T-cell (primary cell): ENCODE measurements at places on chromosomes 3 and 15.

DNA sequence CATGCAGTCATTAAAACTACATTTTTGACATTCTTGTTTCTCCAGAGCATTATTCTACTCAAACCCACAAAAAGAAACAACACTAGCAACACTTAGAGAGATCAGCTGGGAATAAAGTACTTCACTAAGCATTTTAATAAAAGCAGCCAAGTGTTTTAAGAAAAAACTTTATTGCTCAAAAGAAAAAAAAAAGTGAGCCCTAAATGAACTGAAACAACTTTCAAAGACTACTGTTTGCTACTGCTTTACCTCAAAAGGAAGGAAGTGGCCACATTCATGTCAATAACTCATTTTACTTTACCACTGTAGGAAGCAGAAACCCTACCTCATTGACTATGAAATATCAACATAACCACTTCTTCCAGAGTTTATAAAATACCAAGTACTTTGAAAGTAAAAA lies 91.3 kb downstream of the UACA start:
- DNase-seq = peak; percentile 5

- no peak for DNase-seq
Measured at GRCh38 chr15:65952391-65953053, 83.2 kb downstream of the RAB11A start.

- DNase-seq = peak; percentile 8
Measured at GRCh38 chr3:8324747-8325146, 176.9 kb upstream of the LMCD1 start.

DNA sequence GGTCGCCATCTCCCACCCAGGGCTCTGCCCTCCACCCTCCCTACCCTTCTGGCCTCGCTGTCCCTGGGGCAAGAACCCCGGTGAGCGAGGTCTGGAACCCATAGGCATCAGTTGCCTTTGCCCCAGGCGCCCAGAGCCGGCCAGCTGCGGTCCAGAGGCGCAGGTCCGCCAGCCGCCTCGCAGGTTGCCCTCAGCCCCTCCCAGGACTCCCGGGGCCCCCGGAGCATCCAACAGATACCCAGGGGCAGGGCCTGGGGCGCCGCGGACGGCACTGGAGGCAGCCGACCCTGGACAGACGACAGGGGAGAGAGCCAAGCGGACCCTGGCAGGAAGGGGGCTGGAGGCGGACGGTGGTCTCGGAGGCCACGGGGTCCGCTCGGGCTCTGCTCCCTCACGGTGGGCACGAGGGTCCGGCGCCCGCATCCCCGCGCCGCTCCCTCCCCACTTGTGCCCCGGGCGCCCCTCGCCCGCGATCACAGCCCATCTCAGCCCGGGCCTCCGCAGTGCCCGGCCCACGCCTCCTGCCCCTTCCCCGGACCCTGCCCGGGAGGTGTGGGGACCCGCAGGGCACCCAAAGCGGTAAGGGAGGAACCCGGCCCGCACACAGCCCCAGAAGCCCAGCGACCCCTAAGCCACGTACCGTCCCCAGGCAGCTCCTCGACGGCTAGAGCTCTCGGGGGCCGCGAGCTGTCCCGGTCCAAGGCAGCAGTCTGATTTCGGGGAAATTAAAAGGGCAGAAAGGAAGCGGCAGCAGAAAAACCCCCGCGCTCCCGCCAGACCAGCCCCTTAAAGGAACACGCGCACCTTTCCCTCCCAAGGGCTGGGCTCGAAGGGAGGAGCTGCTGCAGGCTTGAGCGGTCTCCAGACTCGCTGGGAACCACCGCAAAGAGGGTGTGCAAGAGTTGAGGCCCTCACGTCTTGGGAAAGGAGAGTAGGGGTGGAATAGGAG lies at the start of gene HAPLN3:
TSS of gene HAPLN3 (minus strand) at position 726 of the 949 bp plus-strand sequence. CDS start 8,246 bp downstream, outside the sequence.
- peak; percentile 31 for DNase-seq

GRCh38 chr3:64440498-64440897 lies 215.2 kb upstream of the PRICKLE2 start:
- no peak for DNase-seq

GRCh38 chr15:59699810-59700431 lies 10.8 kb upstream of the BNIP2 start:
- no peak for DNase-seq

DNA sequence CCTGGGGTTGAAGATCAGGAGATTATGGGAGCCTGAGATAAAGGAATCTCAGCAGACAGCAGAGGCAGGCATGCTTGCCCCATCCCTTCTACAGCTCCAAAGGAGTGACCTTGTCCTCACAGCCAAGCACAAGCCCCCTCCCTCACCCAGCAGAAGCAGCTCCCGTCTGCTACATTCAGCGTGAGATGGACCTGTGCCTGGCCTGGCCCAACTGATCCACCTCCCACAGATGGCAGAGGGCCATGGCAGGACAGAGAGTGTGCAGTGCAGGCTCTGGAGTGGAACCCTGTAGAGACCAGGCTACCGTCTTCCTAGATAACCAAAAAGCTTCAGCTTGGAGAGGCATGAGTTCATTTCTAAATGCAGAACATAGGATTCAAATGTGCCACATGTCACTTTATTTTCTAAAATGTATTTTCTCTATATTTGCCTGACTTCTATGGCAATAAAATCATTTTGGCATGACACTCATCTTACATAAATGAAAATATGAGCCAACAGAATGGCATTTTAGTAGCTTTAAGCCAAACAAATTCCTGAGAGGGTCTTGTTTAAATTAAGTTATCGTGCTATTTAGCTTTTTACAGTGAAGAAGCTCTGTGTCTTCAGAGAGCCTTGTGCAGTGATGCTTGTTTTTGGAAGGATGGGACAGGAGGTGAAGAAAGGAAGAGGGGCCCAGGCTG lies 43.7 kb downstream of the SLC12A8 start:
- DNase-seq = no peak

- DNase-seq = no peak
Measured at GRCh38 chr15:34324933-34325332, 12.6 kb downstream of the SLC12A6 start.

- no peak for DNase-seq
Measured at GRCh38 chr3:192570821-192571791, 156.2 kb downstream of the FGF12 start.

GRCh38 chr15:74884428-74885223 lies 5.2 kb upstream of the MPI start:
- no peak for DNase-seq
